ENCODE measurements at places on chromosomes 4 and X. TPM values are rescaled to one million over a fixed set of nuclear protein-coding genes. Genes with fewer than 3 reads are reported as not detected.

- H3K27ac ChIP-seq = no peak overlapping the region
- H3K27me3 ChIP-seq = no peaks in the 10 kb centered on the region
Observed at GRCh38 chrX:116862340-116862739, 399.6 kb upstream of the CT83 start.

GRCh38 chr4:162241857-162242256 lies 78.1 kb upstream of the FSTL5 start:
- no peaks in the 10 kb centered on the region for H3K27me3 ChIP-seq
- DNase-seq = no peak
- no peaks in the 10 kb centered on the region for H3K36me3 ChIP-seq
- no peaks in the 10 kb centered on the region for H3K4me1 ChIP-seq

DNA sequence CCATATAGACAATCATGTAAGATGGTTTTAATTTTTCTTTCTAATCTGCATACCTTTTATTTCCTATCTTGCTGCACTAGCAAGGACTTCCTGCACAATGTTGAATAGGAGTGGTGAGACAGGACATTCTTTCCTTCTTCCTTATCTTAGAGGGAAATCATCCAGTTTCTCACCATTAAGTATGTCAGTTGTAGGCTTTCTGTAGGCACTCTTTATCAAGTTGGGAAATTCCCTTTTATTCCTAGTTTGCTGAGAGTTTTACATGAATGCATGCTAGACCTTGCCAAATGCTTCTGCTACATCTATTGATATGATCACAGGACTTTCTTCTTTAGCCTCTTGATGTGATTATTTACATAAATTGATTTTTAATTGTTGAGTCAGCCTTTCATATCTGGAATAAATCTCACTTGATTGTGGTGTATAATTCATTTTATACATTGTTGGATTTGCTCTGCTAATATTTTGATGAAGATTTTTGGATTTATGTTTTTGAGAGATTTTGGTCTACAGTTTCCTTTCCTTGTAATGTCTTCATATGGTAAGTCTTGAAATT lies 23.8 kb downstream of the RNF175 start:
- H3K36me3 ChIP-seq = no peaks in the 10 kb centered on the region
- no peak for DNase-seq
- no peak overlapping the region for H3K27ac ChIP-seq
- no peaks in the 10 kb centered on the region for H3K27me3 ChIP-seq
- H3K4me1 ChIP-seq = no peaks in the 10 kb centered on the region

- no peaks in the 10 kb centered on the region for H3K36me3 ChIP-seq
- no peaks in the 10 kb centered on the region for H3K4me1 ChIP-seq
- no peaks in the 10 kb centered on the region for H3K27me3 ChIP-seq
- DNase-seq = peak; percentile 44
Observed at GRCh38 chr4:45795135-45795534, 328.7 kb downstream of the GABRG1 start.

DNA sequence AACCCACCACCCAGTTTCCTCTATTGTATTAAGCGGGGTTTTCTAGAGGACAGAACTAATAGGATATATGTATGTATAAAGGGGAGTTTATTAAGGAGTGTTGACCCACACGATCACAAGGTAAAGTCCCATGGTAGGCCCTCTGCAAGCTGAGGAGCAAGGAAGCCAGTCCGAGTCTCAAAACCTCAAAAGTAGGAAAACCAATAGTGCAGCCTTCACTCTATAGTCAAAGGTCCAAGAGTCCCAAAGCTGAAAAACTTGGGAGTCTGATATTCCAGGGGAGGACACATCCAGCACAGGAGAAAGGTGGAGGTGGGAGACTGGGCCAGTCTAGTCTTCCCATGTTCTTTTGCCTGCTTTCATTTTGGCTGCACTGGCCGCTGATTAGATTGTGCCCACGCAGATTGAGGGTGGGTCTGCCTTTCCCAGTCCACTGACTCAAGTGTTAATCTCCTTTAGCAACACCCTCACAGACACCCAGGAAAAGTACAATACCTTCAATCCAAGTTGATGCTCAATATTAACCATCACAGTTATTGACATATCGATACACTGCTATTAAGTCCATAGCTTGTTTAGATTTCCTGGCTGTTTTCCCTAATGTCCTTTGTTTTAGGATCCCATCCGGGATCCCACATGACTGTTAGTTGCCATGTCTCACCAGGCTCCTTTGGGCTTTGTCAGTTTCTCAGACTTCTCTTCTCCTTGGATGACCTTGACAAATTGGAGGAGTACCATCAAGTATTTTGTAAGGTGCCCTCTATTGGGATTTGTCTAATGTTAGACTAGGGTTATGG lies 12.2 kb downstream of the UCHL1 start:
- DNase-seq = no peak
- H3K27me3 ChIP-seq = no peaks in the 10 kb centered on the region
- no peaks in the 10 kb centered on the region for H3K4me1 ChIP-seq
- no peak overlapping the region for H3K27ac ChIP-seq

GRCh38 chrX:24235084-24235710 lies 78.7 kb downstream of the SUPT20HL2 start:
- no peaks in the 10 kb centered on the region for H3K4me1 ChIP-seq
- H3K4me3 ChIP-seq = no peak overlapping the region
- H3K36me3 ChIP-seq = no peaks in the 10 kb centered on the region
- H3K27me3 ChIP-seq = no peaks in the 10 kb centered on the region
- no peak for DNase-seq

Gene MAGEA9B
- total RNA-seq = not detected

Gene ZDHHC15
- total RNA-seq = 1.3 TPM

Gene DMP1
- not detected for total RNA-seq

DNA sequence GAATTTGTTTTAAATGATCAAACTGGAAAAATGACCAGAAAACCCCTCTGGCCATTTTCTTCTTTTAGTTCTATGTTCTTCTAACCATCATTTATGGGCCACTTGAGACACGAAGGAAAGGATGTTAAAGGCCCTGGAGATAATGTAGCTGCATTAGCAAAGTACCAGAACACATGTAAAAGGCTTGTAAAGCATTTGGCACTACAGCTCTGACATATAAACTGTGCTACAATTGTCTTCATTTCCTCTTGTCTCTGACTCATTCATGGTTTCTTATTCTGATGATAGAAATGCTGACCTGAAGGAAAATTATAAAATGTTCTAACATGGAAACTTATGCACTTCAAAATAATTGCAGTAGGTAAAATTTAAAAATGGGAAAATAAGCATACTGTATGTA lies 388.7 kb downstream of the FAT4 start:
- H3K4me1 ChIP-seq = no peaks in the 10 kb centered on the region
- no peak overlapping the region for H3K4me3 ChIP-seq
- H3K36me3 ChIP-seq = no peaks in the 10 kb centered on the region
- DNase-seq = no peak
- no peaks in the 10 kb centered on the region for H3K27me3 ChIP-seq

DNA sequence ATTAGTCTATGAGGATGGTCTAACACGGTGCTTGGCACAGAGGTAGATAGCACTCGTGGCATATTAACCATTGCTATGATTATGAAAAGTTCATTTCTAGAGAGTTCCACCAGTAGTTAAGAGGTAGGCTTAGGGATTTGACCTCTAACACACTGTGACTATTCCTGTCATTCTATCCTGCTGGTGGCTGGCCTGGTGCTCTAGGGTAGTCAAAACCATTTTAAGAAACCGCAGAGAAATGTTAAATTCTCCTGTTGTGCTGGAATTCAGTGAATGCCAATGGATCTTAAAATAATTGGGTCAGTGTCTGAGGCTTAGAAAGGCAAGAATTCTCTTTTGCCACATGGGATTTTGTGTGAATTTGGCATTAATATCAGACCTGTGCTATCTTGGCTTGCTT lies 53.9 kb downstream of the VGLL1 start:
- no peak for DNase-seq
- H3K4me3 ChIP-seq = no peak overlapping the region
- no peaks in the 10 kb centered on the region for H3K4me1 ChIP-seq

DNA sequence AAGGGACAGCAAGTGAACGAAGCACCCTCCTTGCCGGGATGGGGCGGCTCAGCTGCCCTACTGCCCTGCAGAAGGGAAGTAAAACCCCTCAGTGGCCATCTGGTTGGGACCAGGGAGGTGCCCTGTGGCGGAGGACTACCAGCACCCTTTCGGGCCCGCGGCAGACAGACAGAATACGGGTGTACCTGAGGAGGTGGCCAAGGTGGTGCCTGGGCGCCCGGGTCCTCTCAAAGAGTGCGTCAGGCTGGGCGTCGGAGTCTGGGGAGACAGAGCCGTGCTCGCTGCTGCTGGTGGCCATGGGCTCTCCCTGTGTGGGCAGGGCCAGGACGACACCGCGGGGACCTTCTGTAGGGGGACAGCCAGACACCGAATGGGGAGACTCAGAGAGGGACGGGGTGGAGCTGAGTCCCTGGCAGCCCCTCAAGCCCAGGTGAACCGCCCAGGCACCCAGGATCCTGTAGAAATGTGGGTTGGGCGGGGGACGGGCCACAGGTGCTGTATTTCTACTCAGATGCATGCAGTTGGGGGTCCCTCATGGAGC lies 29.7 kb downstream of the PDHA1 start:
- no peak overlapping the region for H3K27ac ChIP-seq
- H3K4me1 ChIP-seq = no peaks in the 10 kb centered on the region
- H3K36me3 ChIP-seq = no peaks in the 10 kb centered on the region

Gene HSFX1
- total RNA-seq = 3.7 TPM

- DNase-seq = no peak
- H3K27me3 ChIP-seq = no peaks in the 10 kb centered on the region
- no peaks in the 10 kb centered on the region for H3K4me1 ChIP-seq
- no peak overlapping the region for H3K27ac ChIP-seq
- H3K36me3 ChIP-seq = no peaks in the 10 kb centered on the region
Observed at GRCh38 chr4:77613267-77613666, 7.6 kb downstream of the CXCL13 start.

Gene DMRTC1
- 1.2 TPM for total RNA-seq

- no peaks in the 10 kb centered on the region for H3K27me3 ChIP-seq
- no peaks in the 10 kb centered on the region for H3K36me3 ChIP-seq
- H3K27ac ChIP-seq = no peak overlapping the region
- DNase-seq = no peak
- no peak overlapping the region for H3K4me3 ChIP-seq
Observed at GRCh38 chrX:107851215-107851614, 25.5 kb downstream of the MID2 start.

- DNase-seq = no peak
- H3K27ac ChIP-seq = no peak overlapping the region
- H3K36me3 ChIP-seq = no peaks in the 10 kb centered on the region
- H3K4me3 ChIP-seq = no peak overlapping the region
- H3K27me3 ChIP-seq = no peaks in the 10 kb centered on the region
Observed at GRCh38 chr4:181611033-181611711, 632.0 kb upstream of the TENM3 start.

DNA sequence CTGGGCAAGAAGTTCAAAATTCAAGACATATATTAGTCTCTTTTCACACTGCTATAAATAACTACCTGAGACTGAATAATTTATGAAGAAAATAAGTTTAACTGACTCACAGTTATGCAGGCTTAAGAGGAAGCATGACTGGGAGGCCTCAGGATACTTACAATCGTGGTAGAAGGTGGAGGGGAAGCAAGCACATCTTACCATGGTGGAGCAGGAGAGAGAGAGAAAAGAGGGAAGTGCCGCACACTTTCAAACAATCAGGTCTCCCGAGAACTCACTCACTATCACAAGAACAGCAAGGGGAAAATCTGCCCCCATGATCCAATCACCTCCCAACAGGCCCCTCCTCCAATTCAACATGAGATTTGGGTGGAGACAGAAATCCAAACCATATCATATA lies 273.3 kb upstream of the RASGEF1B start:
- no peaks in the 10 kb centered on the region for H3K27me3 ChIP-seq
- H3K4me1 ChIP-seq = no peaks in the 10 kb centered on the region
- no peak overlapping the region for H3K27ac ChIP-seq
- H3K36me3 ChIP-seq = no peaks in the 10 kb centered on the region

Gene MAGEA10
- not detected for total RNA-seq

DNA sequence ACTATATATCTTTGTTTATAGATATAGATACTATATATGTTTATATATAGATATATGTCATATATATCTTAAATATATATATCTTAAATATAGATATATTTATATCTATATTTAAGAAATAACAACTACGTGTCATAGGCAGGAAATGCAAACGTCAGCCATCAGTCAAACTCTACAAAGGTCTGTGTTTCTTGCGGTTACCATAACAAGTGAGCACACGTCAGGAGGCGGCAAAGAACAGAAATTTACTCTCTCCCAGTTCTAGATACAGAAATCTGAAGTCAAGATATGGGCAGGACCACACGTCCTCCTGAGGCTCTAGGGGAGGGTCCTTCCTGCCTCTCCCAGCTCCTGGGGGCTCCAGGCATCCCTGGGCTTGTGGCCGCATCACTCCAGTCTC lies 6.5 kb downstream of the PLCXD1 start:
- no peak for DNase-seq
- no peak overlapping the region for H3K27ac ChIP-seq
- no peak overlapping the region for H3K4me3 ChIP-seq
- no peaks in the 10 kb centered on the region for H3K36me3 ChIP-seq

Gene MAML3
- total RNA-seq = 20.7 TPM

GRCh38 chr4:48028696-48029095 lies 12.1 kb downstream of the NIPAL1 start:
- no peak overlapping the region for H3K4me3 ChIP-seq
- no peaks in the 10 kb centered on the region for H3K36me3 ChIP-seq
- H3K27ac ChIP-seq = no peak overlapping the region
- no peak for DNase-seq
- H3K27me3 ChIP-seq = no peaks in the 10 kb centered on the region
- no peaks in the 10 kb centered on the region for H3K4me1 ChIP-seq

DNA sequence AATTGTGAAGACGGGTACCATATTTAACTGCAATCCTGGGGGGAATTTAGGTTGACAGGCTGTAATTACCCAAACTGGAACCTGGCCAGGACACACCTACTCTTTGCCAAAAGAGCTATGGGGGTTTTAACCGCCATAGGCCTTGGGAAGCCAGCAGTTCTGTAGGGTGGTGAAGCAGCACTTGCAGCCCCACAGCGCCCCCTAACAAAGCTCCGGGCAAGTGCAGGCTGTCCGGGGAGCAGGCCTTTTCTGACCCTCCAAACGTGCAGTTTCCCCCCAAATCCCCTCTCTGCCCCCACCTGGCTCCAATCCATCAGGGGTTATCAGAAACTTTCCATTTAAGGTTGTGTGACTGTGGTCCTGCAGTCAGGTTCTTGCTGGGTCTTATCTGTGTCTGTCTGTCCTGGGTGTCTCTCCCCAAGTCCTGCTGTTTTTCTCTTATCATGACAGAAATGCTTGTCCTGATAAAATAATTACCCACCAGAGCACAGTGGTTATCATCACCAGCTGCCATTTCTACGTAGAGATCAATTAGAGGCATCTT lies 350.9 kb downstream of the MID1IP1 start:
- no peaks in the 10 kb centered on the region for H3K27me3 ChIP-seq
- no peak overlapping the region for H3K4me3 ChIP-seq
- H3K27ac ChIP-seq = no peak overlapping the region
- no peak for DNase-seq

DNA sequence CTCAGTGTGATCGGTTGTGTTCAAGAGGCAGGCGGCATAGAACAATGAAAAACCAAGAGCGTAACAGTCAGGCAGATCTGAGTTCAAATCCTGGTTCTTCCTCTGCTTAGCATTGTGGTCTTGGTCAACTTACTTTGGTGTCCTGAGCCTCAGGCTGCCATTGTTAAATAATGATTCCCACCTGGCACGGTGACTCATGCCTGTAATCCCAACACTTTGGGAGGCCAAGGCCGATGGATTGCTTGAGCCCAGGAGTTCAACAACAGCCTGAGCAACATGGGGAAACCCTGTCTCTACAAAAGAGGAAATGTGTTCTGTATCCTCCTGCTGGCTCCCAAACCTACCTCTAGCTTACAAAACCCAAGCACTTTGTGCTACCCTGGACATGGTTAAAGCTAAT lies 129.0 kb upstream of the STX18 start:
- H3K27ac ChIP-seq = no peak overlapping the region
- H3K27me3 ChIP-seq = no peaks in the 10 kb centered on the region
- H3K4me1 ChIP-seq = peaks cover 2% of the 10 kb centered on the region
- H3K4me3 ChIP-seq = no peak overlapping the region
- no peaks in the 10 kb centered on the region for H3K36me3 ChIP-seq

Data from ovary (tissue), 10 donors.